Esophagus (tissue), 2 donors: ENCODE measurements at places on chromosomes 5 and 9. TPM values are rescaled to one million over a fixed set of nuclear protein-coding genes. Genes with fewer than 3 reads are reported as not detected.

IL5 gene
- polyA plus RNA-seq, result not detected

SLC46A2 gene
- 1.6 TPM for polyA plus RNA-seq

CCDC192 gene
- not detected for polyA plus RNA-seq

SPATA31D4 gene
- not detected for polyA plus RNA-seq

SMIM33 gene
- not detected for polyA plus RNA-seq
